Kidney tubule cell (primary cell): ENCODE measurements at places on chromosomes 2 and 18.

DNA sequence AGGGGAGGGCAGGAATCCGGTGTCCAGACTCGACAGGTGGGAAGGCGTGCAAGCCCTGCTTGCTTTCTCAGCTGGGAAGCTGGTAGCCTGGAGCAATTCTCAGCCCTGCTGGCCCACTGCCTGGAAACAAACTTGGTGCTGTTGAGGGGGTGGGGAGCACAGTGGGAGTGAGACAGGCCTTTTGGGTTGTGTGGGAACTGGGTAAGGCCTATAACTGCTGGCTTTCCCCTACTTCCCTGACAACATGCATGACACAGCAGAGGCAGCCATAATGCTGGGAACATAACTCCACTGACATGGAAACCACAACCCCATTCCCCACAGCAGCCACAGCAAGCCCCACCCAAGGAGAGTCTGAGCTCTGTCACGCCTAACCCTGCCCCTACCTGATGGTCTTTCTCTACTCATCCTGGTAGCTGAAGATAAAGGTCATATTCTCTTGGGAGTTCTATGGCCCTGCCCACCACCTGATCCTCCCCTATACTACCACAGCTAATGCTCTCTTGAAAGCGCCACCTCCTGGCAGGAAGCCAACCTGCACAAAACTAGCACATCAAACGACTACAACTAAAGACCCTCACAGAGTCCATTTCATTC is 122.9 kb upstream of the ACVR1C start:
- DNase-seq, result peak; percentile 68

DNA sequence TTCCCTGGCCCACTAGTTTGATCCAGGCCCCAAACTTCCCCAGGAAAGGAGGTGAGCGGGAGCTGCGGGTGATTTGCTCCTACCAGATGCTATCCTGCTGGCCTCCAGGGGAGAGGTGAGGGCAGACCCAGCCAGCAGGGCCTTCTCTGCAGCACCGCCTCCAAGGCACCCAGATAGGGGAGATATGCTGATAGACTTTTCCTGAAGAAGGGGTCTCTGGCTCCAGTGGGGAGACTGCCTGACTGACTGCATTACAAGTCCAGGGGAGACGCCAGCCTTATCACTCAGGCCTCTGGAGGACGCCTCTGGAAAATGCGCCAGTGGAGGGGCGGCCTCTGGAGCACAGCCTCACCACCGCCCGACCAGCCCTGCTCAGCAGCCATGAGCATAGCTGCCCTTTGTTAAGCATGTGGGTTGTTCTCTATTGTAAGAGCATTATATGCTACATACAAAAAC is 60.6 kb upstream of the SMAD7 start:
- DNase-seq, result no peak

GRCh38 chr2:65159906-65160305 is 30.0 kb upstream of the RAB1A start:
- no peak for DNase-seq

GRCh38 chr2:6793371-6793770 is 72.3 kb downstream of the CMPK2 start:
- DNase-seq, result no peak

GRCh38 chr2:10830203-10830602 is 17.6 kb upstream of the PDIA6 start:
- no peak for DNase-seq

- DNase-seq, result no peak
These were observed 91.3 kb downstream of the ZBTB7C start for GRCh38 chr18:48317781-48318381.

GRCh38 chr2:101745711-101746694 is 48.5 kb downstream of the MAP4K4 start:
- DNase-seq, result peak; percentile 79

DNA sequence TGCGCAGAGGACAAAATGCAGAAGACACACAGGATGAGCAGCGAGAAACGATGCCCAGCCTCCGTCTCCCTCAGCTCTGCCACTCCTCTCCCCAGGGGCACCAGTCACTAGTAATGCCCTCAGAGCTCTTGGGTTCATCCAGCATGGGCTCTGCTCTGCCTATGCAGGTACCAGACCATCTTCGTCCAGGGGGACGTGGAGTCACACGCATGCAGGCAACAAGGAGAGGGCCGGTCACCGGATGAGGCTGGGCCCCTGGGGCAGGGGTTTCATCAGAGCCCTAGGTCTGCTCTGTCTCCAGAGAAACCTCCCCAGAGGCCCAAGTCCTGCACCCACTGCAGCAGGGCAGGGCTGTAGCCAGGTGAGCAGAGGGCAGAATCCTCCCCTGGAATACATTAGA is 23.9 kb downstream of the RAB31 start:
- DNase-seq, result no peak

- peak; percentile 16 for DNase-seq
These were observed 6.6 kb downstream of the SOCS6 start for GRCh38 chr18:70295192-70296188.

- DNase-seq, result no peak
These were observed 11.0 kb downstream of the EIF5B start for GRCh38 chr2:99348173-99348572.

- no peak for DNase-seq
These were observed 1691.8 kb upstream of the SLC39A10 start for GRCh38 chr2:193965263-193965662.

DNA sequence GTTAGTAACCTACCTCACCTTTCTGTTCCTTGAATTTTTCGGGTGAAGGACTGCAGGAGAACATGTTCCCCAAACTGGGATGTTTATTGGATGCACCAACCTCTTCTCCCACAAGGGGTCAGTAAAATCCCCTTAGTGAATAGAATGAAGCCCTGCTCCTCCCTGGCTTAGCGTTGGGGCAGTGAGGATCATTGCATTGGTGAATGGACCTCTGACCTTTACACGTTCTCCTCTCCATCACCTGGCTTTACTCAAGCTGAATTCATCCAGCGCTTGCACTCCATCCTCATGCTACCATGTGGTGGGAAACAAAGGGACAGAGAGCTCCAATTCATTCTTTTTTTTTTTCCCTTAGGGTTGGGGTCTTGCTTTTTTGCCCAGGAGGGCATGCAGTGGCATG is 157.2 kb downstream of the MIB1 start:
- DNase-seq, result peak; percentile 53

DNA sequence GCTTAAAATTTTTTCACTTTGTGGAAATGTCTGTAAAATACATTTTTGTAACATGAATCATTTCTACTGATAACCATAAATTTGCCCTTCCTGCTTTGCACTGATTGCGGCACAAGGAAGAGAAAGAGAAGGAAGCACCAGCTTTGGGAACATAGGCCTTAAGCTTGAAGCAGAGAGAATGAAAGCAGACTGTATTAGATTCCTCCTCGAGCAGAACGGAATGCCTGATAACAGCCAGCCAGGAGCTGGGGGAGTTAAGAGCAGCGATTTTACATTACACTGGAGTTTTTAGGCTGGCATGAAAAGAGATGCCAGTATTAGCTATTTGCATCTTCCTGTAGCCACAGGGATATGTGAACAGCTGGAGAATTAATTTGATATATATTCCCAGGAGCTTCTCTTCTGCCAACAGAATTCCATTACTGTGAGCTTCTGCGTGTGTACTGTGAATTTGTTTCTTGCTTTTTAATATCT is 33.5 kb downstream of the CRIM1 start:
- peak; percentile 71 for DNase-seq

DNA sequence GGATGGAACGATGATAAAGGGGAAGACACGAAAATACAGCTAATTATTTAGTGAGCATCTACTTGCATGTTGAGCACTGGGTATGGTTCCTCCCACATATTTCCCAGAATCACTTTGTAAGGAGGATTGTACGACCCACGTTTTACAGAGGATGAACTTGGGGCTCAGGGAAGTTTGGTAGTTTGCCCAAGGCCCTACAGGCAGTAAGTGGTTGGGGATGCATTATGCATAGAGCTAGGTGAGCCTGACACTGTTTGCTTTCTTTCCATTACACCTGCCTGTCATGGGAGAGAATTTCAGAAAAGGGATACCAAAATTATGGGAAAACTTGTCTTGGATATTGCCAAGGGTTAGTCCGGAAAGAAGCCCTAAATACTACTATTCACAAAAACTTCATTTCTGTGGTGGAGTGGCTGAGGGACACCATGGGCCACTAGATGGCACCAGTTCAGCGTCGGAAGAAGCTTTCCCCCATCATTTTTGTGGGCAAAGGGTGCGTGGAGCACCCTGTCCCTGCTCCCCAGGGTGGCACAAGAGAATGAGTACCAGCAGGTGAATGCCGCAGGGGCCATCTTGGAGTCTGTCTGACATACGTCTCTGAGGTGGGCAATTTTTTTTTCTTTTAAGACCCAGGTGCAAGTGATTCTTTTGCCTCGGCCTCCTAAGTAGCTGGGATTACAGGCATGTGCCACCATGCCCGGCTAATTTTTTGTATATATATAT is 23.5 kb upstream of the C18orf32 start:
- DNase-seq, result peak; percentile 71

GRCh38 chr2:159549234-159549633 is 67.1 kb downstream of the BAZ2B start:
- no peak for DNase-seq

DNA sequence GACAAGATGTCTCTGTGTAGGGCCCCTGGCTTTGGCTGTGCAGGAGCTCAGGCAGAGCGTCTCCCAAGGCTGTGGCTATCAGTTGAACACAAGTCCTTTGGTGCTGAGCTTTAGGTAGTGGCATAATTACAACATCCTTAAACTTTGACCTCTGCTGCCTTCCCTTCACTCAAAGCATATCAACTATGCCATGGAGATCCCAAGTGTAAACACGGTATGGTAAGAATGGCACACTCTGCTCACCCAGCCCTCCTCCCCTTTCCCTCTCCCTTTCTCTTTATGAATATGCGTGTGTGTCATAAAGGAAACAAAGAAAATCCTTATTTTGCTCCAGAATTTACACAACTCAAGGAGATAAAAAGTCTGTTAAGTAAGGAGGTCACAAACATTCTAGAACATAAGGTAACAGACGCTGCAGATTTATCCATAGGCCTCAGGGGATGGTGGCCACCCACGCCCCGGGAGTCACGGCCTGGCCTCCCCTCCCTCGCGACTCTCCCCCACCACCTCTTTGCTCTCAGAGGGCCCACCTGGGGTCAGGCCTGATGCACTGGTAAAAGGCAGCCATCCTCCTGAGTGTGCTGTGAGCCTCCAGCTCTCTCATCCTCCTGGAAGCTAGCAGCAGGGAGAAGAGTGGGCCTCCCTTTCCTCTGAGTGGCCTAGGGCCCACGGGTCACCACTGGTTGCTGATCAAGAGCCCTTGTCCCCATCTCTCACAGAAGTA is 67.3 kb downstream of the CRACDL start:
- no peak for DNase-seq

GRCh38 chr2:15355386-15355785 is 205.7 kb downstream of the NBAS start:
- DNase-seq, result no peak

- peak; percentile 91 for DNase-seq
These were observed 71.1 kb upstream of the SH3BP4 start for GRCh38 chr2:234880551-234881211.
